ENCODE measurements at places on chromosomes 16 and 17.

GRCh38 chr17:16046966-16047365 lies 47.3 kb downstream of the TTC19 start:
- no peak for DNase-seq

DNA sequence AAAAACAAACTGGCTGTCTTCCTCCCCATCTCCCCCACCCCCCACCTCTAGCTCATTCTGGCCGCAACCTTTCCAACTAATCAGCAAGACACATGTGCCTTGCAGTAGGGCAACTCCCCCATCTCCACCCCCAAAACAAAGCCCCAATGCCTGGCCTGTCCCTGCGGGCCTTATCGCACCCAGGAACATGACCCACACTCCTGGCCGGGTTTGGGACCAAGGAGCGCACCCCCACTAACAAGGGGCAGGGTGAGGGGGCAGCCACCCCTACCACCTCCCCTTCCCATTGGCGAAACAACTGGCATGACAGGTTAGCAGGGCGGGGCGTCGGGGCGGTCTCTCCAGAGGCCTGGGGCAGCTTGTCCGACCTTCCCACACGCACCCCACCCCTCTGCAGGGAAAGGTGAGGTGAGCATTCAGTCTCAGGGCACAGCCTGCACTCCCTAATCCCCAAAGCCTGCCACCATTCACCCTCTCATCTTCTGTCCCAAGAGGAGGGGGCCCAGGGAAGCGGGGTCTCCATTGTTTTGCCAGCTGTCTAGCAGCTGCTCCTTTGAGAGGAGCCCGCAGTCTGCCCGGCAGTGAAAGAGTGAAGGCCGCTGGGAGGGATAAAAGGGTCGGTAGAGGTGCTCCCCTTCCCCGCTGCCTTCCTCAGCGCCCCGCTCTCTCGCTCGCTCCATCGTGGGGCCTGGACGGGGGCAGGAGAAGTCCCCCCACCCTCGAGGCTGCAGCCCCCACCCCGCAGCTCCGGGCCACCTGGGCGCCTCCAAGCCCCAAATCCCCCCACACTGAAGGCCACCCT lies 765 bp downstream of the MYO18A start:
- no peak for DNase-seq

- no peak for DNase-seq
These were observed 6.1 kb upstream of the ALOX12 start for GRCh38 chr17:6989779-6990178.

GRCh38 chr16:83482545-83483162 lies 325.1 kb upstream of the HSBP1 start:
- DNase-seq: no peak

DNA sequence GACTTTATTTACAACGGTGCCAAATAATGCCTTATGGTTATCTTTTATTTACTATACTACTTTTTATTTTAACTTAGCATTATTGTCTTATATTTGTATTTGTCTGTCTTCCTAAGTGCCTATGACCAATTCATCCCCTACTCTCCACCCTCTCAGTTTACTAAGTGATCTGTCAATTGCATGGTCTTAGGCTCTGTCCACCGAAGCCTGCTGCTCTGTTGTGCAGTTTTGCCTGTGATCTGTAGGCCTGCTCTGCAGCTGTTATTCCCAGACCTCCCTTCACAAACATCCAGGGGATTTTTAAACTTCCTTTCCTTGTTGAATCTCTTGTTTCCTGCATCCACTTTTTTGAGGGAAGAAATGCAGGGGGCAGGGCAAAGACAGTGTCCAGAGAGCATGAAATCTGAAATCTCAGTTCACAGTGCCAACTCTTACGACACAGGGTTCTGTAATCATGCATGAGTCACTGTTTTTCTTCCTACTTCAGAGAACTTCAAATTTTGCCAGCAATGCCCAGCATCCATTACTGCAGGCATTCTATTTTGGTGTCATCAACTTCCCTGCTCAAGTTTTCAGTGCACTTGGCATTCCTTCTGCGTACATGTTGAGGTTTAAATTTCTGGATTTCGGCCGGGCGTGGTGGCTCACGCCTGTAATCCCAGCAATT lies 11.4 kb downstream of the SLFN5 start:
- DNase-seq: peak; percentile 12

GRCh38 chr16:89323120-89323960 lies 105.8 kb downstream of the ZNF778 start:
- DNase-seq: no peak

DNA sequence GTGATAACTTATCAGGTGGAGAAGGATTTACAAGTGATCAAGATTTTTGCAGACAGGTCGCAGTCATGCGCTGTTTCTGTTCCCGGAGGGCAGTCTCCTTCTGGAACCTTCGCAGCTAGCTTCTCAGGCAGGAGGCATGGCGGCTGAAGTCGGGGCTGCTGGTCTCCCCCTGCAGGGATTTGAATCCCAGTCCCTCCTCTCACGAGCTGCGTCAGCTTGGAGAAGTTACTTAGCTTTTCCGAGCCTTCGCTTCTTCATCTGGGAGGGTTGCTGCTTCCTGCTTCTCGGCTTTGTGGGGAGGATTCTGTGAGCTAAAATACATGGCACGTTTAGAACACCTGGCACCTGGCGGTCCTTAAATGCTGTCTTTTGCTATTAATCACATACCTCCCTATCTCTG lies 287.8 kb upstream of the FOXF1 start:
- DNase-seq: no peak

- peak; percentile 88 for DNase-seq
These were observed 59.8 kb downstream of the BAIAP2 start for GRCh38 chr17:81094509-81095382.

DNA sequence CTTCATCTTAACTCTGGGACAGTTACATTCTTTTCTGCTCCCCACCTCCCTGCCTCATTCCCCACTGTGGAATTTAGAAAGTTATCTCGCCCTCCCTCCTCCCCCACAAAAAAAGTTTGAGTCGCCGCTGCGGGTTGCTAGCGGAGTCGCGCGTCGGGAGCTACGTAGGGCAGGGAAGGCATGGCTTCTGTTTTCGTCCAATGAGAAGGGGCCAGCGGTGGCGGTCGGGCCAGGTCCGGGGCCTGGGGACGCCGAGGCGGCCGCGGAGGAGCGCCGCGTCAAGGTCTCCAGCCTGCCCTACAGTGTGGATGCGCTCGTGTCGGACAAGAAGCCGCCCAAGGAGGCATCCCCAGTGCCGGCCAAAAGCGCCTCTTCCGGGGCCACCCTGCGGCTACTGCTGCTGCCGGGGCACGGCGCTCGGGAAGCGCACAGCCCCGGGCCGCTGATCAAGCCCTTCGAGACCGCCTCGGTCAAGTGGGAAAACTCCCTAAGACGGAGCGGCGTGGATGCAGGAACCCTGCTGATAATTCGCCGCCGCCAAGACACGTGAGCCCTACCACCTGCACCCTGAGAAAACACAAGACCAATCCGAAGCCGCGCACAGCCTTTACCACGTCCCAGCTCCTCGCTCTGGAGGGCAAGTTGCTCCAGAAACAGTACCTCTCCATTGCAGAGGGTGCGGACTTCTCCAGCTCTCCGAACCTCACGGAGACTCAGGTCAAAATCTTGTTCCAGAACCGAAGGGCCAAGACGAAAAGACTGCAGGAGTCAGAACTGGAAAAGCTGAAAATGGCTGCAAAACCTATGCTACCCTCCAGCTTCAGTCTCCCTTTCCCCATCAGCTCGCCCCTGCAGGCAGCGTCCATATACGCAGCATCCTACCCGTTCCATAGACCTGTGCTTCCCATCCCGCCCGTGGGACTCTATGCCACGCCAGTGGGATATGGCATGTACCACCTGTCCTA lies 8.9 kb downstream of the OR4D1 start:
- peak; percentile 43 for DNase-seq

DNA sequence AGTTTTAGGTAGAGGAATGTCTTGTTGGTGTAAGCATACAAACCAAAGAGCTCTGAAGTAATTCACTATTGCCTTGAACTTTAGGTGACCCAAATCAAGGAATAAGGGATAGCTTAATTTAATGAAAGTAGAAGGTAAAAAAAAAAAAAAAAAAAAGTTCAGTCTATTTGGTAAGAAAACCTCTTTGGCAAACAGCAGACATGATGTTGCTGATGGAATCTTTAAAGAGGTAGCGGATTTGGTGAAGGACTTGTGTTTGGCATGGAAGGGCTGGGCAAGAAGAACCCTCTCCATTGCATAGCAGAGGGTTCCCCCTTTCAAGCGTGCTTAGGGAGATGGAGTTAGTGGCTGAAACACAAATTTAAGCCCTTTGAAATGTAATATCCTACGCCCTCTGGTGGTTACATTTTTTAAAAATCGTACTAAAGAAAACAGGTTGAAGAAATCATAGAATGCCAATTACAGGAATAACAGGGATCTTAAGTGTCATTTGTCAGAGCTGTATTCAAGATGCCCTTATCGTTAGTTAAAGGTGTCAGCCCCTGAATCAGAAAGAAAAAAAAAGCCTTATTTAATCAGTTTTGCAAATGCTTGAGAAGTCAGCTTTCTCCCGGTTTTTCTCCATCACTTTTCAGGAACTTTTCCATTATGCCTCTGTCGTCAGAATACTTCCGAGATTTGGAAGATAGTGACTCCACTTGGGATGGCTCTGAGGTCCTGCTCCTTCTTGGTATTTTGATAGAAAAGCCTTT lies 383.1 kb downstream of the KCNJ2 start:
- DNase-seq: peak; percentile 77

- DNase-seq: no peak
These were observed 33.7 kb upstream of the MFSD6L start for GRCh38 chr17:8832711-8833352.

DNA sequence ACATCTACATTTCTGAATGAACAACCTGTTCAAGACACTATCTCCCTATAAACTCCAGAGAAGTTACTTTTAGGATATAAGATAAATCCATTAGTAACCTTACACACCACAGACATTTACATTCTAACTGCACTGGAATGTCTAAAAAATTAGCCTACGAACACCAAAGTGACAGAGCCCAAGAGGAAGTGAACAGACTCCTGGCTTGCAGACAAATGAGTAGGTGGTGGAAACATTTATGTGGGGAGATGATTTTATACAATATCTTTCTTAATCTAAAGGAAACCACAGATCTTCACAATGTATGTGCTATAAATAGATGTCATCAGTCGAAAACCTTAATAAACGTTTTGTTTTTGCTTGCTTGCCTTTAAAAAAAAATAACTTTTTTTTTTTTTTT lies 18.8 kb downstream of the ZNF652 start:
- DNase-seq: no peak

- DNase-seq: no peak
These were observed 4.5 kb upstream of the ACSF2 start for GRCh38 chr17:50421308-50422051.

All from putamen (tissue), 1 donor.